ENCODE measurements at places on chromosomes 12 and 14. TPM values are rescaled to one million over a fixed set of nuclear protein-coding genes. Genes with fewer than 3 reads are reported as not detected.

GRCh38 chr14:38212111-38212510 lies 4.4 kb downstream of the SSTR1 start:
- no peak overlapping the region for H3K27ac ChIP-seq
- peaks cover 31% of the 10 kb centered on the region for H3K4me1 ChIP-seq
- H3K4me3 ChIP-seq = no peak overlapping the region
- H3K36me3 ChIP-seq = no peaks in the 10 kb centered on the region

DNA sequence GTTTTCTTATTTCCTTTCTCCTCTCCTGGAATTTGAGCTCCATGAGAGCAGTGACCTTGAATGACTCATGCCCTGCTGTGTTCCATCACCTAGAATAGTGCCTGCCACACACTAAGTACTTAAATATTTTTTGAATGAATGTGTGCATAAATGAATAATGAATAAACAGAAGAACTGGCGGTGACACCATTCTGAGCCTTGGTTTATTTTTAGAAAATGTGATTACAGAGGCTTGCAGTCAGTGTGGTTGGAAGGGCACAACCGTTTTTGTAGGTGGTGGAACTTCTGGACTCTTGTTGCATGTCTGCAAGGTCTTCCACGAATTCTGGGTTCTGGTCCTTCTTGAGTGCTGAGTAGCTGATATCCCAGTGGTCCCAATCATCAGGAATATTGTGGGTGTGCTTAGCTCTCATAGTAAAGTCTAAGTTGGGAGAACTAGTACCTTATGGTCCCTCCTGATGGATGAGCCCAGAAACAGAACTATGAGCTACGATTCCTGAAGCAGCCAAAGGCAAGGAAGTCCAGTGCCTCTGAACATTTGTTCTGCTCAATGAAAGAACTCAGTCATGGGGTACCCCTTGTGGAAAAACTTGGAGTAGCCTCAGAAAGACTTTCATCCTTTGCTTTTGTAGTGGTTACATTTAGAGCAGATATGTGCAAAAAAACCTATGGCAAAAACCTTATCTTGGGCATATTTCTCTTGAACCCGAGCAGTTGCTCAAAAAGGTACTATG lies 28.8 kb upstream of the BHLHE41 start:
- H3K36me3 ChIP-seq = no peaks in the 10 kb centered on the region
- no peak overlapping the region for H3K4me3 ChIP-seq
- H3K27me3 ChIP-seq = no peaks in the 10 kb centered on the region
- no peak for DNase-seq
- peaks cover 2% of the 10 kb centered on the region for H3K4me1 ChIP-seq
- no peak overlapping the region for H3K27ac ChIP-seq

DNA sequence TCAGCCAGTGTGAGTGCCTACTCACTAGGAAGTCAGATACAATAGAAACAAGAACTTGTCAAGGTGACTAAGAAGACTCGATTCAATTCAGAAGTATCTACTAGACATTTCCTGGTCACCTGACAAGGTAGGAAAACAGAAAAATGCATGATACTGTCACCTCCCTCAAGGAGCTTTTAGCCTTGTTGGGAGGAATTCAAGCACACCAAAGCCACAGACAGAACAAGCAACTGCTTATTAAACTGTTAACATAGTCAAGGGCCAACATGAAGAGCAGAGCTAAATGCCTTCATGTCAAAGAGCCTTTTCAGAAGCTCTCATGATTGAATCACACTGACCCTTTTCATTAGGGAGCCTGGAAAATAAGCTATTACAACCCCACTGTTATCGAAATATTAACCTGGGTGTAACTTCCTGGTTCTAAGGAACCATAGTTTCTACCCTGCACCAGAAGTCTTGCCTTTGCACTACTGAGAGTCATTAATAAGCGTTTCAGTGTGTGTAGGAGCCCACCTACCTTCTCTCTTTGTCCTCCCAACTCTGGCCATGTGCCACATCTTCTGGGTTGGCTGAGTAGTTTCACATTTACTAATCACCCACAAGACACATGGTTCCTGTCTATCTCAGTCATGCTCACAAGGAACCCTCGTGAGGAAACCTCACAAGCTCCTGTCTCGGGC lies 31.0 kb upstream of the LGALS3 start:
- H3K4me1 ChIP-seq = peaks cover 22% of the 10 kb centered on the region
- peak overlapping the region; percentile 42 for H3K27ac ChIP-seq
- no peaks in the 10 kb centered on the region for H3K36me3 ChIP-seq
- peak; percentile 74 for DNase-seq
- H3K27me3 ChIP-seq = no peaks in the 10 kb centered on the region
- no peak overlapping the region for H3K4me3 ChIP-seq

DNA sequence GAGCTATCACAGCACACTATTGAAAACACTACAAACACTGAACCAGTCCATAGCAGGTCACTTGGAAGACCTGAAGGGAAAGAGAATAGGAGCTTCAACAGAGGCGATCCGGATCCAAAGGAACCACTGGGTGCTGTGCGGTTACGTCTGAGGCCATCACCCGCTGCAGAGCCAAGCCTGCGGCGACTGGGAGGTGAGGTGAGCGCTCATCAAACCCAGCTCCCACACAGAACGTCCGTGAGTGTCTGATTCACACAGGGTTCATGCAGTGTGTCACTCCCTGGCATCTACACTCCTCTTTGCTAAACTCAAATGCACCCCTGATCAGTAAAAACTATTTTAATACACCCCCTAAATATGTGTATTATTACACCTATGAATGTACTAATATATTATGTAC lies 64.1 kb downstream of the TMEM132D start:
- no peaks in the 10 kb centered on the region for H3K4me1 ChIP-seq
- no peaks in the 10 kb centered on the region for H3K36me3 ChIP-seq
- no peak overlapping the region for H3K27ac ChIP-seq

DNA sequence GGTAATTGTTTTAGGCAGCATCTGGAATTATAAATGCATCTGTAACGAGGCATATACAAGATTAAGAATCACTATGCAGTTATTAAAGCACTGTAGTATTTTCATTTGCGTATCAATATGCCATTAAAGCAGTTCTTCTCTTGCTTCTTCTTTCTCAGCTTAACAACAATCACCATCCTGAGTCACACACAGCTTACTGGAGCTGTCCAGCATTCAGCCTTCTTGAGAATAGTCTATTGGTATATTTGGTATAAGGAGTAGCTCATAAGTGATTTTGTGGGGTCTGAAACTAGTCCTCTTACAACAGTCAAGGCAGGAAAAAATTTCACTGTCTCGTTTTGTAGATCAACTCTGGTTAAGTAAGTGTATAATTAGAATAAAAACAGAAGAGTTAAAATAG lies 523.0 kb upstream of the FOXG1 start:
- no peaks in the 10 kb centered on the region for H3K4me1 ChIP-seq
- H3K27me3 ChIP-seq = no peaks in the 10 kb centered on the region
- H3K36me3 ChIP-seq = no peaks in the 10 kb centered on the region

DNA sequence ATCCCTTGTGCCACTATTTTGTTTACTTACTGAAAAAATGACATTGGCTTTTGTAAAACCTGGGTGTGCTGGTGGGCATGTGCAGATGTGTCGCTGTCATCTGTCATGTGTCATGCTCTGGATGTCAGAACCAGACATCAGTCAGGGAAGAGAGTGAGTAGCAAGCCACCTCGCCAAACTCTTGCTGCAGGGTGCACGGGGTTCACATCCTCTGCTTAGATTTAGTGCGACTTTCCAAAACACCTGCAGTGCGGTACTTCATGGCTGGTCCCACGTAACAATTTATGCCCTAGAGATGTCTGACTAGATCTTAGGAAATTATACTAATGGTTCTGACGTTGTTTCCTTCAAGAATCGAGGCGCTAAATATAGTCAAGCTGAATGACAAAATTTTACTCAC lies 106.7 kb downstream of the CRADD start:
- no peak for DNase-seq
- no peak overlapping the region for H3K27ac ChIP-seq
- no peaks in the 10 kb centered on the region for H3K27me3 ChIP-seq
- no peak overlapping the region for H3K4me3 ChIP-seq
- H3K4me1 ChIP-seq = peaks cover 12% of the 10 kb centered on the region
- no peaks in the 10 kb centered on the region for H3K36me3 ChIP-seq

DNA sequence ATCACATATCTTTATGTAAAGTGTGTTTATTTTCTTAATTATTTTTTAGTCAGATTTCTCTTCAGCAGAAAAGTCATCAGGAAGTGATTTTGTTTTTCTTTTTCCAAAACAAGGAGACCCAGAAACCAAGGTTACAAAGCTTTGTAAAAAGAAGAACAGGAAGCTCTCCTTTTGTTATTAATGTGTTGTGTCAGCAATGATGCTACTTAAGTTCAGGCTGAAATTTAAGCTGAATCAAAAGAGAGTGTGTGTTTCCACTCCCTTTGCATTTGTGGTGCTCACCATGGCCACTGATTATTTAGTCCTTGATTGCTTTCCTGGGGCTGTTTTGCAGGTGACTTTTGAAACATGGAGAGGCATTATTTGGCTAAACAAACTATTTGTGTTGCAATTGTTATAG lies 155.3 kb upstream of the ATP2B1 start:
- DNase-seq = peak; percentile 69
- peaks cover 3% of the 10 kb centered on the region for H3K4me1 ChIP-seq
- no peaks in the 10 kb centered on the region for H3K27me3 ChIP-seq
- peak overlapping the region; percentile 2 for H3K27ac ChIP-seq
- no peaks in the 10 kb centered on the region for H3K36me3 ChIP-seq

GRCh38 chr14:71319666-71320065 lies 412.4 kb downstream of the PCNX1 start:
- DNase-seq = peak; percentile 64
- H3K4me3 ChIP-seq = peak overlapping the region; percentile 83
- H3K36me3 ChIP-seq = no peaks in the 10 kb centered on the region
- H3K27ac ChIP-seq = peak overlapping the region; percentile 16

DNA sequence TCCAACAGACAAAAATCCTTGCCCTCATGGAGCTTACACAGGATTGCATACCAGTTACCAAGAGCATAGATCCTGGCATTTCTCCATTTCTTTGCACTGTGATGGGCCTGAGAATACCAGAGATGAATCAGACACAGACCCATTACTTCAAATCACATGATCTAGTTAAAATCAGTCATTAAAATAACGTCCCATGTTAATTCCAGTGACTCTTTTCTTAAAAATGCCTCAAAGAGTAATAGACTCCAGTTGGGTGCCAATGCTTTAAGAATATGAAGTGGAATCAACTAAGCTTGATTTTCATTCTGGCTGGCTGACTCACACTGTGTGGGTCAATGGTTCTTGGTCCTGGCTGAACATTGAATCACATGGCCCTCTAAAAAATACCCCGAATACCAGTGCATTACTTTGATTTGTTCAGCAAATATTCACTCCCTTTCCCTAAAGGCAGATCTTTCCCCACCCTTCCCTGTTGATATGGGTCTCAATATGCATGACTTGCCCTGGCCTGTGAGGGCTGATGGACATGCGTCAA lies 11.0 kb downstream of the ASB2 start:
- H3K4me3 ChIP-seq = no peak overlapping the region
- no peaks in the 10 kb centered on the region for H3K27me3 ChIP-seq
- no peak overlapping the region for H3K27ac ChIP-seq
- no peak for DNase-seq
- H3K36me3 ChIP-seq = no peaks in the 10 kb centered on the region
- peaks cover 57% of the 10 kb centered on the region for H3K4me1 ChIP-seq

DNA sequence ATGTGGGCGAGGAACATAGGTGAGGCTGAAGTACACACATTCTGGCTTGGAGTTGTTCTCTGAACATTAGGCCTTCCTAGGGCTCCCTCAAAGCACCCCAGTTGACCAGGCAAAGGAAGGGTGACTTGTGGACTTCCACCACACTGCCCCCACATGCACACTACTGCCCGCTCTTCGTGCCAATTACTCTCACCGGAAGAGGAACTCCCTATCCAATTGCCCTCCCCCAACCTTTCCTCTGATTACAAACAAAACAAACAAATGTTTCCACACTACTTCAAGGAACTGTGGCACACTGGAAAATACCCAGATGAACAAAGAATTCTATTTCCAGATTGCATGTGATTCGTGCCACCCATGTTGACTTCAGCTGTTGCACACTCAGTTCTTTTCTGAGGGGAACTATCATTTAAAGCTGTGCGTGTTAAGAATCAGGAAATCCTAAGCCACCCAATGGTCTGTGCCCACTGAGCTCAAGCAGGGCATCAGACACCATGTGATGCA lies 139.3 kb downstream of the SSPN start:
- no peaks in the 10 kb centered on the region for H3K36me3 ChIP-seq
- peak; percentile 61 for DNase-seq
- H3K27ac ChIP-seq = no peak overlapping the region
- no peaks in the 10 kb centered on the region for H3K27me3 ChIP-seq
- no peak overlapping the region for H3K4me3 ChIP-seq
- peaks cover 3% of the 10 kb centered on the region for H3K4me1 ChIP-seq

- peaks cover 10% of the 10 kb centered on the region for H3K36me3 ChIP-seq
- no peak for DNase-seq
- no peak overlapping the region for H3K27ac ChIP-seq
- no peaks in the 10 kb centered on the region for H3K4me1 ChIP-seq
Observed at GRCh38 chr14:30669594-30669993, 47.5 kb downstream of the SCFD1 start.

GRCh38 chr12:49540229-49541139 lies 1.7 kb downstream of the KCNH3 start:
- H3K4me3 ChIP-seq = no peak overlapping the region
- peaks cover 95% of the 10 kb centered on the region for H3K27me3 ChIP-seq

GRCh38 chr12:53205747-53206419 lies 1.2 kb downstream of the ITGB7 start:
- H3K27ac ChIP-seq = no peak overlapping the region
- H3K4me3 ChIP-seq = no peak overlapping the region
- H3K36me3 ChIP-seq = peaks cover 9% of the 10 kb centered on the region

The M6PR gene
- 74.9 TPM for total RNA-seq

The TRAF3 gene
- total RNA-seq = 9.4 TPM

The FLVCR2 gene
- 11.0 TPM for total RNA-seq

The NRXN3 gene
- 0.49 TPM for total RNA-seq
